Activated T-cell treated with anti-CD3 and anti-CD28 coated beads for 48 hours (primary cell): ENCODE measurements at places on chromosomes 4 and X.

GRCh38 chrX:17788439-17788838, 51.1 kb downstream of the SCML1 start:
- DNase-seq: peak; percentile 12

- DNase-seq: no peak
Measured at GRCh38 chr4:111685205-111685604, 460.0 kb upstream of the FAM241A start.

DNA sequence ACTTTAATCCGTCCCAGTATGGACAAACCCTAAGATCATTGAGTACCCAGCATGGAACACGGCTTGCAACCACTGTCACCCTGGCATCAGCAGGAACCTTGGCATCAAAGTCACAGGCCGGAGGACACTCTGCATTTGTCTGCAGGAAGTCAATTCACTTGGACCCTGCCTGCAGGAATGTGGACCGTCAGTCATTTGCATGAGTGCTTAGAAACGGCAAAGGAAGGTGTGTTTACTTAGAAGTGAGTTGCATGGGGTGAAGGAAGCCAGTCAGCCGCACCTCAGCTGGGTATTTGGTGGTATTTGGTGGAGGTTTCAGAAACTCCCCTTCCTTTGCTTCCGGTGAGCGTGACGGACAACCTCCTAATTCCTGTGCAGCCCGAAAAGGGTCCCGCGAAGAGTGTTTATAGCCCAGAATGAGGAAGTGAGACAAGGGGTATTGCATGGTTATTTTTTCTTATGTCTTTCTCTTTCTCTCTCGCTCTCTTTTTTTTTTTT, 15.5 kb downstream of the P2RY8 start:
- peak; percentile 57 for DNase-seq

DNA sequence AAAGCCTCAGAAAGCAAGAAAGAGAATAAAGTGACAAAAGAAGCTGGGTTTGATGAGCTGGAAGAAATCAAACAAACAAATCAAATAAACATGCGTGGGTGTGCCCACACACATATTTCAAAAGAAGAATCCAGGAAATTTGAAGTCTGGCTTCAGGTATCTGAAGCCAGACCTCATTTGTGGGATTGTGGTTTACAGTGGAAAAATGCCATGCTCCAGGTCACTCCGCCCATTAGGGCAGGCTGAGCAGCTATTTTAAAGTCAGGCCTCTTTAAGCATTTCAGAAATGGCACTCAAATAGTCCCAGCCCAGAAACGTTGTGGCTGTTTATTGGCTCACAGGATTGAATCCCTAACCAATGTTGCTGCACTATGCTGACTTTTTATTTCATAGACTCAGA, 226.1 kb upstream of the F9 start:
- DNase-seq: no peak

- DNase-seq: no peak
Measured at GRCh38 chrX:41082783-41083182, 2.5 kb upstream of the USP9X start.
